ENCODE measurements at places on chromosomes 2 and 18.

DNA sequence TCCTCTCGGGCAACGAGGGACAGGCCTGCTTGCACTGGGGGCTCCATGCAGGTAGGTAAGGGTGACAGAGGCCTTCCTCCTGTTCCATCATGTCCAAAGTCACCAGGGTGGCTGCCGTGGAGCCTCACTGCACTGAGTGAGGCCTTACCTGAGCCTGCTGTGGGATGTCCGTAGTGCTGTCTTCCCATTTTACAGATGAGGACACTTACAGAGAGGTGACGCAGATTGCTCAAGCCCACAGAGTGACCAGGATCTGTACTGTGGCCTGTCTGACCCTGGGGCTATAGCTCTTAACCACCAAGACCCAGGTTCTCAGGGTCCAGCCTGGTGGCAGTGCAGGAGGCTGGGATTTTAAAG, 5.4 kb downstream of the ATOH8 start:
- DNase-seq: no peak

- no peak for DNase-seq
Measured at GRCh38 chr2:159195697-159196096, 90.8 kb downstream of the WDSUB1 start.

DNA sequence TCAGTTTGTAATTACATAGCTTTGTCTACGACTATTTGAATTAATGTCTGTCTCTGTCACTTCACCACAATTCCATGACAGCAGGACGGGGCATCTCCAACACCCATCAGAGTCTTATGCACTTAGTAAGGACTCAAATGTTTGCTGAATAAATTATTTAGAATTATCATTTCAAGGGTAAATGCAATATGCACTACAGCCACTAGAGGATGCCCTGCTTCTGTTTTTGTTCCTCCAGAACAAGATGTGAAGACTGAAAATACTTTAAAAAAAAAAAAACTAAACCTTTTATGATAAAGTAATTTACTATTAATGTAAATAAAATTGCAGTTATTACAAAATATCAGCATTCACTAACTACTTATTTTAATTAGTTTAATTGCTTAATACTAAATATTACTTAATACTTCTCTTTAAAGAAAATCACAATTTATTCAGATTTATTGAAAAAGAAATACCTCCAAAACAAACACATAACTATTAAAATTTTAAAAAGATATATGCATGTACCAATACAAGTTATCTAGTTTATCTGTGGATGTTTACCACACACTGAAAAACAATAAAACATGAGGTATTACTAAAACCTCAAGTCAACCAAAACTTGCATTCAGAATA, 3.2 kb downstream of the PIGN start:
- DNase-seq: no peak

- DNase-seq: peak; percentile 1
Measured at GRCh38 chr2:69652206-69652605, 8.7 kb upstream of the AAK1 start.

DNA sequence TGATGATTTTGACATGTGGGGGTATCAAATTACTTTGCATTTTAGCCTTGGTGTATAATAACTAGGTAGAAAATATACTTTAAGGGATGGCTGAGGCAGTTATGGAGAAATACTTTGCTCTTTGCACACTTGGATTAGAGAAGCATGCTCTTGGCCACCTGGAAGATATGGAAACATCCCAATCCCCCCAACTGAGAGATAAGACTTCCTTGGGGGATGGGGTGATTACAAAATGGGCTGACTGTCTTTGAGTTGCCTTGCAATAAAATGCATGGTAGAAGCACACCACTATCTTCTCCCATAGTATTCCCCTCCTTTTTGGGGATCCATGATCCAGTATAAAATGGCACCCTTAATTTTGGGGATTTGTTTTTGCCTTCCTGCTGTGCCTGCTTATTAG, 15.1 kb upstream of the FAM98A start:
- DNase-seq: no peak

Measured in esophagus squamous epithelium (tissue), 5 donors.